AG04449 (cell line): ENCODE measurements at places on chromosomes 2 and 18.
A peak's percentile ranks its signal among the peaks of the same experiment; 100 is the strongest.

DNA sequence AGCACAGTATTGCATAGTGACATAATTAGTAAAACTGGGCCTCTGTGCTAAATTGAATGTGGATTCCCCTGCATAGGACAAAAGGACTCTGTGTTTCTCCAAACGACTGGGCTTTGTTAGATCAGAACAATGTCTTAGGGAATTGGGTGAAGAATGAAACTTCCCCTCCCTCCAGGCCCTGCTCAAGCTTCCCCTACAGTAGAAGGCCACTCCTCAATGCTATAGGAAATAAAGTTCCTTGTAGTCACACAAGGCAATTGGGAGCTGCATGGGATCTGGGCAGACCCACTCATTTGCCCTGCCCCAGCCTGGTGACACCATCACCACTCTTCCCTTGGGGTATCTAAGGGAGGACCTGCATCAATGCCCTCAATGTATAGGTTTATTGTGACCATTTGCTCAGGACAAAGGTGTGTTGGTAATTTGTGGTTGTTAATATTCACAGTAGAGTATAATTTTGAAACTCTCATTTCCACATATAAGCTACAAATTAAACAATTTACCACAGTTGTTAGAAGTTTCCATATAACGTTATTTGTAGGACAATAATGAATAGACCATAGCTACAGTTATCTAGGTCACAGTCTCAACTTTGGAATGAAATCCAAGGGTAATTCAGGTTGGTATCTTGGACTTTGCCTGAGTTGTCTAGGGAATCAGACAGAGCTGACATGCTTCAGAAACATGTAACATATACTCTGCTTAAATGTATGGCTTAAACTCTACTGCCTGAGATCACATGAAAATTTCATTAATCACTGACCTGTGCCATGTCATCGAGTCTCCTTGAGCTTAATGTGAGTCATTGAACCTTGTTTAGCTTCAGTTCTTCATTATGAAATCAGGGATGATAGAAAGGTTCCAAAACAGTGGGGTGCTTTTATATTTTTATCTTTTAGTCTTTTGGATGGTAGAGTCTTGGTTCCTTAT is 64.8 kb upstream of the DARS1 start:
- DNase-seq, result no peak

DNA sequence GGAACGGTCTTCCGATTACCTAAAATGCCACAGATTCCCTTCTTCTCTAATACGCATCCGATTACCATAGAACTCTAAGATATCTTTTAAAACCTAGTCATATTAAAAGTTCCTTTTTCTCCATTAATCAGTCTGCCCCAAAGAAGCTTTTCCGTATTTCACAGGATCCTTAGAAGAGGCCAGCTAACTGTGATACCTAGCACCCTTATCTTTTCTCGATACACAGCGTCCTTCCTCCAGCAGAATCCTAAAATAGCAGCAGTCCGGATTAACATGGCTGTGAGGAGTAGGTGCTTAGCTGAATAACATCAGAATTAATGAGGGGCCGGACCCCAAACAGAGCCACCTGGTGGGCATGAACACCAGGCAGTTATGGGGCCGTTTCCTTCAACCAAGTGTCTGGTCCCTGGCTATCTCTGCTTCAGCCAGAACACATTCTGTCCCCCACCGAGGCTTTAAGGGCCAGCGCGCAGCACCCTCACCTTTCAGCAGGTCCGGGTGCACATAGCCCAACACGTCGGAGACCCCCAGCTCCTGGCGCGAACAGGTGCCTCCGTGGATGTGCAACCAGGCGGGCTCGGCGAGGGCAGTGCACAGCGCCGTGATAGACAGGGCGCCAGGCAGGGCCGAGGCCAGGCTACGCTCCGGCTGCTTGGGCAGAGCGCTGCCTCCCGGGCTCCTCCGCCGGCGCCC is 995 bp downstream of the TMEM127 start:
- DNase-seq, result no peak

- DNase-seq, result no peak
These were observed 129.6 kb upstream of the DNAJC10 start for GRCh38 chr2:182586426-182586825.

DNA sequence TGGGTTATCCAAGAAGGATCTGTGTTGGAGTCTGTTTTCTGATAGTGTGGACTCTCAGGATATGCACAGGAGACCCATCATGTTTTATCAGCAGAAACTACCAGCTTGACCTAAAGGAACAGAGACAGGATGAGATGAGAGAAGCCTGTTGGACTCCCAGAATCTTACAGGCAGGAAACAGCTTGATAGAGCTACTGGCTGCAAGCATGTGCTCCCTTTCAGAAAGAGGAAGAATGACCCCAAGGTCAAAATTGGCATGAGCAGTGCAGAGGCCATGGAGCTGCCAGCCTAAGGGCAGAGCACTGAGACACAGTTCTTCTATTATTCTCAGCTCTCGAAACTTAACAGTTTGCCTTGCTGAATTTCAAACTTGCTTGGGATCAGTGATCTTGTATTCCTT is 135.2 kb upstream of the NFATC1 start:
- no peak for DNase-seq

- no peak for DNase-seq
These were observed 11.2 kb downstream of the SLC40A1 start for GRCh38 chr2:189569295-189569910.

- DNase-seq, result no peak
These were observed 84.1 kb downstream of the R3HDM1 start for GRCh38 chr2:135615404-135615803.

DNA sequence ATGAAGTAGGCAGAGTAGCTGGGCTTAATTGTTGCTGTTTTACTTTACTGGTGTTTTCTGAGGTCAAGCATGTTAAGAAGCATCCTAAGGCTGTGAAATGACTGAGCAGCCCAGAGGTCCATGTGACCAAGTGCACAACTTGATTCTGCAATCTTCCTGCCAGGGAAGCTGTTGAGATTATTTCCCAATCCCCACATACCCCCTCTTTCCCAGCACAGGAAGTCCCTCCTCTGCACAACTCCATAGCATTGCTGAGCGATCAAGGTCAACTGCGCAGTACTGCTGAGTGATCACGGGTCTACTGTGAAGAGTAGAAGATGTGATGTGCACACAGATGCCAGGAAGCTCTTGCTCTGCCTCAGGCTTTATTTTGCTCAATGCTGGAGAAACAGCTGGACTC is 105.8 kb downstream of the GALNT14 start:
- no peak for DNase-seq

DNA sequence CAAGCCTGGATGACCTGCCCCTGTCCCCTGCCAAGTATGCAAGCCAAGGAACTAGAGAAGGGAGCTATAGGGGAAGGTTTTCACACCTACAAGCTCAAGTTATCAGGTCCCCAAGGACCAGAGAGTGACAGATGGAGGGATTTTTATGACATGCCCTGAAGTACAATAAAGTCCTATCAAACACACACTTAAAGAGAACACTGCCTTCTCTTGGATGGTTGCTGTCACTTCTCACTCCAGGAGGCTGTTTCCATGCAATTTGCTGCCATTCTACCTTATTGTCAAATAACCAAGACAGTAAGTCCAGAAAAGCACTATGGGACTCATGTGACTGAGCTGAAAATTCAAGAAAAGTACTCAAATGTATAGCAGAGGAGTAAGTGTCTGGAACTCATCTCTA is 76.6 kb upstream of the DDX18 start:
- no peak for DNase-seq

DNA sequence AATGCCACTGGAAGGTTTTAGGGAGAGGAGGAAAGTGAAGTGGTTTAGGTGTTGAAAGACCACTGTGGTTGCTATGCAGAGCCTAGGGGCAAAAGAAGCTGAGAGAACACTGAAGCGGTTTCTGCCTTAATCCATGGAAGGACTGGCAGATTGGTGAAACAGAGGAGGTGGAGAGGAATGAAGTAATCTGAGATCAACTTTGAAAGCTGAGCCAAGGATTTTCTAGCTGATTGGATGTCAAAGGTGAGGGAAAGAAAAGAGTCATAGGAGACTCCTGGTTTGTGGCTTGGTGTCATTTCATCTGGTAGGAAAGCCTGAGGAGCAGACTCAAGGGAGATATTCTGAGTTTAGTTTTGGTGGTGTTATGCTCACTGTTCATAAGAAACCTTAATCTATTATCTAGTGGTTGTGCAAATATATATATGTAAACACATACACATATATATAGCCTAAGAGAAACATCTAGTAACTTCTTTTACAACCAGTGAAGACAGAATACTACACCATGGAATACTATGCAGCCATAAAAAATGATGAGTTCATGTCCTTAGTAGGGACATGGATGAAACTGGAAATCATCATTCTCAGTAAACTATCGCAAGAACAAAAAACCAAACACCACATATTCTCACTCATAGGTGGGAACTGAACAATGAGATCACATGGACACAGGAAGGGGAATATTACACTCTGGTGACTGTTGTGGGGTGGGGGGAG is 134.1 kb upstream of the CREB1 start:
- DNase-seq, result no peak

- no peak for DNase-seq
These were observed 21.5 kb upstream of the REEP1 start for GRCh38 chr2:86358957-86359356.

DNA sequence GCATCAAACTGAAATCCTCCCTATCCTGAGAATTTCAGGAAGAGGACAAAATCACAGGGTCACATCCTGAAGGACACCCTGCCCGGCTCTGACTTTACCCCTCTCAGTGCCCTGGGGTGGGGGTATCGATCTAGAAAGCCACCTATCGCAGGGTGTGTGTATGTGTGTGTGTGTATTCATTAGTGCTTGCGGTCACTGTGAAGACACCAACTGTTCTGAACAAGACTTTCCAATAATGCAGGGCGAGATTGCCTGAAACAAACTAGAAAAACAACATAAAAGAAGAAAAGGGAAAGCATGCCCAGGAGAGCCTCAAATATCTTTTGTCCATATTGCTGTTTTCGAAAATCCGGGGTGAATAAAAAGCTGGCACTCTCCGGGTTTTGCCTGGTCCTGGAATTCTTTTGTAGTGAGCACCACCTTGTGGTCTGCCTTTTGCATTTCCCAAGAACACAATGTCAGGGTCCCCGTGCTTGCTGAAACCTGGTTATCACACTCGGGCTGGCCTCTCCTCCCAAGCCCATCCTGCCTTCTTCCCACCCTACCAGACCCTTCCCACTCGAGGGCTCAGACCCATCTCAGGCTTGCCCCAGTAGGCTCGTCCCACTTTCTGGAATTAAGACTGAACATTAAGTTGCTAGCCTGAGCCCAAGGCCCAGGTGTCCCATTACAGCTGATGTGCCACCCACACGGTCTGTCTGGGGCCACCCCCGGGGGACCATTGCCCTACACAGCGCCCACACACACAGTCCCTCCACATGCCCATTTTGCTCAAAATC is 25.0 kb upstream of the COPS8 start:
- DNase-seq, result peak; percentile 16

DNA sequence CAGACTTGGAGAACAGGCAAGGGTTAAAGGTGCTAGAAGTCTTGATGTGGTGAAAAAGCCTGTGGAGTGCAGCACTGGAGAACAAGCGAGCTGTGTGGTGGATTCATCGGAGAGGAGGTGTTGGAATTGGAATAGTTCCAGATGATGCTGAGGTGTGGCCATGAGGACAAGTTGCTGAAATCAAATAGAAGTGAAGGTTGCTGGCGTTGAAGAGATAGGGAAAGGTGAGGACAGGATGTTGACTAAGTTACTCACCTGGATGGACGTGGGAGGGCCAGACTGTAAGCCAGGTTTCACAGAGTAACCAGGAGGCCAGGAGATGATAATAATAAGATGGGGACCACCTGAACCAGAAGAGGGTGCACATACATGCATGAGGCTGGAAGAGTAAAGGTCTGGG is 173.4 kb downstream of the DIS3L2 start:
- no peak for DNase-seq

DNA sequence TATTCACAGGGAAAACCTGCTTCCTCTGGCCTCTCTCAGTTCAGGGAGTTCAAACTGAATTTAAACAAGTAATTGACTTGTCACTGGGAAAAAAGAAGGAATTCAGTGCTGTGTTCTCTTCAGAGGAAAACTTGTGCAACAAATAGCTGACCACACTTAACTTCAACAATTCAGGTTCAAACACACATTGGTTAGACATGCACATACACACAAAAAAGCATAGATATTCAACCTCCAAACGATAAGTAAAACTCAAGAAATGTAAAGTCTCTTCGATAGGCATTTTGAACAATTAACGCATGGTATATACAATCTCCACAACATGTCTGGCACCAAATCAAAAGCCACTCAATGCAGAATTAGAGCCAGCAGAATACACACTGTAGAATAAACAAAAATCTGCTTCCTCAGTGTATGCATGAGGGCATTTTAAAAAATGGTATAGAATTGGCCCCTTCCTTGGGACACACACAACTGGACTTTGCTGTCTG is 269.0 kb downstream of the TCF4 start:
- DNase-seq, result no peak

DNA sequence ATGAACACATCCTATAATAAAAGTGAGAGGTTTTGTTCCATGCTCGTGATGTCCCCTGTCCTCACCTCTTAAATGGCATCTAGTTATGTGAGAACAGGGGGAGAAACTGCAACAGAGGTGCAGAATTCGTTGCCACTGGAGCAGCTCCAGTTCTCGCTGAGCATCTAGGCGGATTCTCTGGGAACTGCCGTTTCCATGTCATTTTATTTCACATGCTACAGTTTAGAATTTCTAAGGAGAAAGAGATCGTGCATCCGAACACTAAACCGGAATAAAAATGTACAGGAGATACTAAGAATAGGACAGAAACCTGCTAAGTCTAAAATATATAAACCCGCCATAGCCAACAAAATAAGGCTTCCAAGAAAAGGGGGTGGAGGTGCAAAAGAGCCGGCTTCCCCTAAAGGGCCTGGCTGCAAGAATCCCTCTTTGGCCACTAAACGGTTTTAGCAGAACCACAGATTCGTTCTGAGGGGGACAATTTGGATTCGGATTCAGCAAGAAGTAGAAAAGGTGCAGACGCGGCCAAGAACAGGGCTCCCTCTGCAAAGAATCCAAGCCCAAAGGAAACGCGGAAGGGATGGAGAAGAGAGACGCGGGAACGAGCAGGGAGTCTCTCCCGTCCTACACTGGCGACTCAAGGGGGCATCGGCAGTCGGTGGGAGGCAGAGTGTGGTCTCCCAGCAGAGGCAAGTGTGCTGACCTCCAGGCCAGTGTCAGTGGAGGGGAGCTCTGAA is 1.3 kb downstream of the TMEM163 start:
- DNase-seq, result no peak

DNA sequence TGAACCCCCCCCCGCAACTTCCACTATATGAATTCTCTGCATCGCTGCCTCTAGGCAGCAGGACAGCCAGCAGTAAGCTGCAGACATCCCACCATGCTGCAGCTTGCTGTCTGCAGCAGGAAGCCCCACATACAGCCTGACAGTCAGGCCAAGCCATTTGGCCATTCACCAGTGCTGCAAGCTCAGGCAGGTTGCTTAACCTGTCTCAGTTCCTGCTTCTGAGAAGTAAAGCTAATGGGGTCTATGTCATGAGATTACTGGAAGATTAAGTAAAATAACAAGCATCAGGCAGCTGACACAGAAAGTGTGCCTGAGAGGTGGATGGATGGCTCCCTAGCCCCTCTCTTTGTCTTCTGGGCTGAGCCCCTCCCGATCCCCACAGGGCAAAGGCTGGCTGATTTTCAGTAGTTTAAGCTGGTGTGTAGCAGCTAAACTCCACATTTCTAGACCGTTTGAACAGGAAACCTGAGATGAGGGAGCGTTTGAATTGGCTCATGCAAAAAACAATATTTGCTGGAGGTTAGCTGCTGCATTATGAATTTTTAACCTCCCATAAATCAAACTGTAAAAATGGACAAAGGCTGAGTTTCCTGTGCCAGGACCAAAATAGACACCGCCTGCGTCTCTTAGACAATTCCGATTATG is 193.8 kb upstream of the ARL4C start:
- no peak for DNase-seq

- no peak for DNase-seq
These were observed 163.9 kb downstream of the DYSF start for GRCh38 chr2:71617266-71617665.
